ENCODE measurements at places on chromosomes 3 and 15.

DNA sequence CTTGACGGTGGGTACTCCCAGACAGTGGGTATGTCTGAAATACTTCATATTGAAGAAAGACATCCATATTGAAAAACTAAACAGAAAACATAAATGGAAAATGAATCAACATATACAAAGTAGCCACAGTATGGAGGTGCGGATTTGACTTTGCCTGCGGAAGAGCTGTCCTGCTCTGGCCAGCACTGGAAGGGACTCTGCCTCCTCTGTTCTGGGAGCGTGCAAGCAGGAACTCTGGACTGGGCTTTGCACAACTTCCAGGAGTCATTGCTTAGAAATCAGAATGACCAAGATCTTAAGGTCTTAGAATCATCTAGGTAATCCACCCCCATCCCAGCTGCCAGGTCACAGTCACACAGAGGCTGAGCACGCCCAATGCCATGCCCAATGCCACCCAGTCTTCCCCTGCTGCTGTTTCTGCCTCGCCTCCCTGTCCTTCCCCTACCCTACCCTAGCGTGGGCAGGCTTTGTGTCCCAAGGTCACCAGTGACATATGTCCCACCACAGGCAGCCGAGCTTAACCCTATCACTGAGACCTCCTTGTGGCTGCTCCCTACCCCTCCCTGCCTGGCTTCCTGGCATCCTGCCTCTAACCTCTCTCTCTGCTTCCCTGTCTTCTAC, 36.3 kb downstream of the CDC25A start:
- no peak for DNase-seq

DNA sequence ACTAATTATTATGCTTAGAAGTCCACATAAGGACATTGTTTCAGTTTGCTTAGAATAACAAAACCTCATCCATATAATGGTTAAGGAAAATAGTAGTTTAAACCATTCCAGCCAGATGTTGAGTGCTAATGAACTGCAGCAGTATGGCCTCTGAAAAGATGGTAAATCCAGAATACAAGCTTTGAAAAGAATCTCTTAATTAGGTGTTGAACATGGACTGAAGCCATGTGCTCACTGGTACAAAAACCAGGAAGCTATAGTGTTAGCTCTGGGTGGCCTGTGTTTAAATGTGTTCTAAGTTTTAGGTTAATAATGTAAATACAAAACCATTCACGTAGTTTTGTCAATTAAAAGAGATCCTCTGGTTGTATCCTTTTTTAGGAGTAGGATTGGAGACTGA, 78.2 kb downstream of the GALK2 start:
- DNase-seq = no peak

GRCh38 chr3:18295171-18295920, 129.8 kb downstream of the SATB1 start:
- no peak for DNase-seq

GRCh38 chr3:116276675-116277074, 168.6 kb downstream of the LSAMP start:
- no peak for DNase-seq

DNA sequence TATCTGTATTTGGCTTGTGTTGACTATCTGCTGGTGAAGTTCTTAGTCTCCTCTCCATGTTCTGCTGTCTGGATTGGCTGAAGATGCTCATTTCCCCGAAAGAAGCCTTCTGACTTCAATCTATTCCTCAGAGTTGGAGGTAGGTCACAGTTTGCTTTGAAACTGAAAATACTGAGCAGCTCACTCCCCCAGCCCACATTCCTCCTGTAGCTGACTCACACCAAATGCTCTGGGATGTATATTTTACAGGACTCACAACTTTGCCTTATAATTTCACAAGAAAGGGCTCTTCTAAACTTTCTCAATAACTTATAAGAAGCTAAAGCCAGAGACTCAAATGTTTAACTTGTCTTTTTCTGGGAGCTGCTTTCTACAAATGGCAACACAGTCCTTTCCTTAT, 36.3 kb upstream of the SNX4 start:
- no peak for DNase-seq

DNA sequence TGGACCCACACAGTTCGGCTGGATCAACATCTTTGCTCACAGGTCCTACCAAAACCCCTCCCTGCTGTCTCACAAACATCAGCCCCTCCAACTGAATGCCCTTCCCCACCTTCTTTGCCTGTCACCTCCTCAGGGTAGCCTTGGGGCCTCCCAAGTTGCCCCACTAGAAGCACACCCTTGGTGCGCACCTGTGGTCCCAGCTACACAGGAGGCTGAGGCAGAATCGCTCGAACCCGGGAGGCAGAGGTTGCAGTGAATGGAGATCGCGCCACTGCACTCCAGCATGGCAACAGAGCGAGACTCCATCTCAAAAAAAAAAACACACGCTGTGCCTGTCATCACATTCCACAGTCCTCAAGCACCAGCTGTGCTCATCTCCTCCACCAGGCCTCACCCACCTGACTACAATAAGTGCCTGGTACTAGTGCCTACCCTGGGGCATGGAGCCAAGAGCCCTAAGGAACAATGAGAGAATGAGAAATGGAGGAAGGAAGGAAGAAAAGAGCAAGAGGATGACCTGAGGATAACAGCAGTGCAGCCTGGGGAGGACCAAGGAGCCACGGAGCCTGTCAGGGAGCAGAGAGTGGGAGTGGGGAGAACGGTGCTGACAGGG, 26.0 kb downstream of the RPN1 start:
- DNase-seq = no peak

- no peak for DNase-seq
Measured at GRCh38 chr3:145294572-145294971, 866.4 kb downstream of the PLOD2 start.

DNA sequence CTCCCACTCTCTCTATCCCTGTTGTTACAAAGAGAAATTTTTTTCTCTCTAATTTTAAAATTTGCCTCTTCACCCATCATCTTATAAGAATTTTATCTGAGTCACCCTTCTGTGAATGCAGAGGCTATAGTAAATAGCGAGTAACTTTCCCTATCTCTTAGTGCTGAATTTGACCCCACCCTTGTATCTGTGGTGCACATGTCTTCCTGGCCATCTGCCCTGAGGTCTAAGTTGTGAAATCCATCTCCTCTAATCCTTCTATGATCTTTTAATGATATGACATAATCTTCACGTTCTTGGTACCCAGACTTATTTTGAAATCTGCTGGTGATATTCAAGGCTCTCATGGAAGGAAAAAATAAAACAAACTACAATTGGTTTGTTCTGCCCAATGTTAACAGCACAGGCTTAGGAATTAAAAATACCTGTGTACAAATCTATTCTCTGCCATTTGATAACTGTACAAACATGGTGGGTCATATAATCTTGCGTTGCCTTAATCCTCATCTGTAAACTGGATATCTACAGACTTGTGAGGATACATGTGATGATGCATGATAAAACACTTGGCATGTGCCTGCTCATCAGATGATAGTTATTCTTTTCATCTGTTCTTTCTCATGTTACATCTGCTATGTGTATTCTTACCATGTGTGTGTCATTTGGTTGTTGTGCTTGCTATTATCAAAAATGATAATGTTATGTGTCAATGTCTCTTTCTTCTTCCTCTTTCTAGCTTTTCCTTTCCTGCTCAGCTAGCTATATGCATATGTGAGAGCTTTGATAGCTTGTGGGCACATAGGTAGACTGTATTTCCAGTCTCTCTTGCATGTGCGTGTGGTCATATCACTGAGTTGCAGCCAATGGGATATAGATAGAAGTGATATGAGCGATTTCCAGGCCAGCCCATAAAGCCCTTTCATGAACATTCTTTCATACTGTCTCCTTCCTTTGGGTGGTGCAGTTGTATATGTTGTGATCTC, 13.7 kb upstream of the CCR3 start:
- no peak for DNase-seq

GRCh38 chr3:24470277-24470676, 24.4 kb downstream of the THRB start:
- DNase-seq = no peak

DNA sequence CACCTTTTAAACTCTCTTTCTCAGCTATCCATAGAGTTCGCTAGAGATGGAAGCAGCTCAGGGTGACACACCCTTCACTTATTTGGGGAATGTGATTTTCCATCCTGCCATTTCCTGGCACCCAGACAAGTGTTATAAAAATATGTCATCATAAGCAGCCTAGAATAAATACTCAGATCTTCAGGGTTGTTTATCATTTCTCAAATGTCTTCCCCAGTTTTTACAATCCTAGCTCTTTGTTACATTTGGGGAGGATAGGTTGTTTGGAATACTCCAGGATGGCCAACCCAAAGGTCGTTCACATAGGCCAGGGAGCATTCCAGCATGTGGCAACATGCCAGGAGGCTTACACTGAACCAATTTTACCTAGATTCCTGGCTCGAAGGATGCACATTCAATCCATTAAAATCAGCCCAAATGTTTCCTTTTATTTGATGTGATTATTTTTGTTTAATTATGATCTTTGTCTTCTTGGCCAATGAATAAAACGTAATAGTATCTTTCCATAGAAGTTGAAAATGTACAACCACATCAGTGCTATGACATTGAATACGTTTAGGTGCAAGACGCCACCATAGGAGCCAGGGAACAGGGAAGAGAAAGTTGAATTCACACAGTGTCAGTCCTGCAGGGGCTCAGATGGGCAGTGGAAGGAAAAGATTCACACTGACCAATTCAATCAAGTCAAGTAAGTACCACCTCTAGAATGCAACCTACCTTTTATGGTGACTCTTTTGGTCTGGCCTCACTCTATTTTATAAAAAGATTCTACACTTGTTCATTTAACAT, 537.7 kb upstream of the MDFIC2 start:
- no peak for DNase-seq

- no peak for DNase-seq
Measured at GRCh38 chr3:155335724-155336354, 42.4 kb upstream of the STRIT1 start.

DNA sequence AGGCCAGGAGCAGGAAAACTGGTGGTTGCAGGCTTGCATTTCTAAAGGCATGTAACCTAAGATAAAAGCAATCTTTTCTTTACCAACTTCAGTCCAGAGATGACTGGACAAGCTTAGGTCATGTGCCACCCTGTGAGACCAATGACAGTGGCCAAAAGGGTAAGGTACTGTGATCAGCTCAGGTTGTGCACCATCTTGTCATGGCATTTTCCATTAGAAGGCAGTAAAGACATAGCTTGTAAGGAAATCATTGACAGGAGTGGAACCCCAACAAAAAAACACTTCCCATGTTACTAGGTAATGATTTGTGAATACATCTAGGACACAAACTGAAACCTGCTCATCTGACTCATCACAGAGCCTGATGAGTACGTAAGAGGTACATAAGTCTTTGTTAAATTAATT, 35.2 kb downstream of the SSR3 start:
- DNase-seq = no peak
